CD8-positive, alpha-beta T cell (primary cell): ENCODE measurements at places on chromosomes 5 and 9. TPM values are rescaled to one million over a fixed set of nuclear protein-coding genes. Genes with fewer than 3 reads are reported as not detected.

DNA sequence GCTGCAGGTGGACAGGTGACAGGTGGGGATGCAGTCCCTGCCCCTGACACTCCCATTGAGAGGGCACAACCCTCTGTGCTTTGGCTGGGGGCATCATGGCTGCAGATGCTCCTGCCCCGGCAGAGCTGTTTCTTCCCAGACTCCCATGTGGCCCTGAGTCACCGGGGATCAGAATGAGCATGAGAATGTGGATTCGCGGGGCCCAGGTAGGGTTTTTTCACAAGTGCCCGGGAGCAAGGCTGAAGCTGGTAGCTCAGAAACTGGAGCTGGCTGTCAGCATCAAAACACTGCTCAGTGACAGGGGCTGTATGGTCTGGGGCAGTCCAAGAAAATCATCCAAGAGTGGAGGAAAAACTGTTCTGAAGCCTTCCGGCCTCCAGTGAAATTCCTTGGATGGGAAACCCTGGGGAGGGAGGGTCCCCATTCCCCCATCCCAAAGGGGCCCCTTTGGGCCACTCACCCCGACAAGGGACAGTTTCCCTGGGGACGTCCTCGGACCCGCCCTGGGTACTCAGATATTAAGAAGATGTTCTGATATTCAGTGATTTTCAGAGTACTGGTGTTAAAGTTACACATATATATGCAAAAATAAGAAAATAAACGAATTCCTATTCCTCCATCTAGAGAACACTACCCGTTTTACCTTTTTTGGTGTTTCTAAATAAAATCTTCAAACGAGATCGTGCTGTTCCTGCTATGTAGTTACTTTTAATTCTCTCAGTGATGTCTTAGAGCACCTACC lies 120.1 kb upstream of the LPCAT1 start:
- DNase-seq: no peak

Gene C7
- not detected for total RNA-seq

GRCh38 chr5:169970911-169971765 lies 9.2 kb downstream of the INSYN2B start:
- DNase-seq: no peak

Gene DBH
- 0.46 TPM for total RNA-seq

Gene FRRS1L
- total RNA-seq: not detected

- DNase-seq: peak; percentile 30
Measured at GRCh38 chr5:90473396-90474234, 956 bp downstream of the MBLAC2 start.

Gene CNTNAP3
- not detected for total RNA-seq

Gene PHYHD1
- total RNA-seq: 2.5 TPM

DNA sequence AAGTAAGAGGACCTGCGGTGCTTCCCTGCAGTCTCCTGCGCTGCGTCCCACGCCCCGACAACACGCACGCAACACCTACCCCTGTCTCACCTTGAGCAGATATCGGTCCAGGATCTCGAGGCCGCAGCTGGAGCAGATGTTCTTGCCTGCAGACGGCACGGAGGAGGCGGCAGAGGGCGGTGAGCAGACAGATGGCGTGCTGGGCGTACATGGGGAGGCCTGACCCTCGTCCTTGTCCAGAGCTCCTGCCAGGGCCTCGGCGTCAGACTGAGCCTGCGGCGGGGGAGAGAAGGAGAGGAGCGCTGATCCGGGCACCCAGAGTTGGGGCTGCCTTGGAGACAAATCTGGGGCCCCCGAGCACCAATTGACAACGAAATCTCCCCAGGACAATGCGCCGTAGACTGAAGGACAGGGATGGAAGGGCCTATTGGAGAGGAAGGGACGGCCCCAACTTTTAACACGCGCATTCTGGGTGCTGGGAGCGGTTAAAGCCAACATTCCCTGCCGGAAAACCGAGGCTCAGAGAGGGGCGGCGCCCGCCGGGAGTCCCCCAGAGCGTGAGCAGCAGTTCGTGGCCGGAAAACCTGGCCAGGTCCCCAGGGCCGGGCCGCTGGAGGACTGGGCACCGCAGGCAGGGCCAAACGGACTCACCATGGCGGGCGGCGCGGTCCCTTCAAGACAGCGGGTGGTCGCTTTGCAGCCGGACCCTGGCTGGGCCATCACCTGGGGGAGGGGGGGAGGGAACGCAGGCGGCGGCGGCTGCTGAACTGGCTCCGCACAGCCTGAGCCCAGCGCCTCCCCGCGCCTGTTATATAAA lies 1.8 kb downstream of the LHX6 start:
- DNase-seq: no peak

Gene ZNF354C
- total RNA-seq: 2.7 TPM

DNA sequence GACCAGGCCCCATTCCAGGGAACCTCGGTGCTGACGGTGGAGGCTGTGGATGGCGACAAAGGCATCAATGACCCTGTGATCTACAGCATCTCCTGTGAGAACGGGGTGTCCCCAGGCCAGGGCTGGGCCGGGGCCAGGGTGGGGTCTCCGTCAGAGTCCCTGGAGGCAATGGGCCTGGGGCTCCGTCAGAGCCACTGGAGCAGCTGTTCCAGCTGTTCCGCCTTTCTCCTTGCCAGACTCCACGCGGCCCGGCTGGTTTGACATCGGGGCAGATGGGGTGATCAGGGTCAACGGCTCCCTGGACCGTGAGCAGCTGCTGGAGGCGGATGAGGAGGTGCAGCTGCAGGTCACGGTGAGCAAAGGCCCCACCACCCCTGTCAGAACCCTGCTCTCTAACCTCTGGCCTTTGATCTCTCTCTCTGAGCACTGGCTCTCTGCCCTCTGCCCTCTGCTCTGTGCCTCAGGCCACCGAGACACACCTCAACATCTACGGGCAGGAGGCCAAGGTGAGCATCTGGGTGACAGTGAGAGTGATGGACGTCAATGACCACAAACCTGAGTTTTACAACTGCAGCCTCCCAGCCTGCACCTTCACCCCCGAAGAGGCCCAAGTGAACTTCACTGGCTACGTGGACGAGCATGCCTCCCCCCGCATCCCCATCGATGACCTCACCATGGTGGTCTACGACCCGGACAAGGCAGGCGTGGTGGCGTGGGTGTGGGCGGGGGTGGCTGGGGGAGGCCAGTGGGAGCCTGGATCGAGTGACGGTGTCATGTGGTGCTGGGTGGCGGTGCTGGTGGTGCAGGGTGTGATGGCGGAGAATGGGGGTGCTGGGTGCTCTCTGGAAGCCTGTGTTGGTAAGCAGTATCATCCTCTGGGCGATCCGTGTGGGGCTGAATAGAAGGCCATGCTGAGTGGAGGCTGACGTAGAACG lies 26.6 kb downstream of the CDHR2 start:
- DNase-seq: no peak

Gene MUSK
- not detected for total RNA-seq

Gene FCN2
- total RNA-seq: not detected

Gene PCDHAC1
- not detected for total RNA-seq

Gene PCDHB11
- total RNA-seq: not detected

GRCh38 chr5:95672641-95673040 lies 10.2 kb downstream of the SPATA9 start:
- DNase-seq: no peak

Gene PPP3R2
- not detected for total RNA-seq

Gene KIF3A
- total RNA-seq: 13.0 TPM

- no peak for DNase-seq
Measured at GRCh38 chr5:72523960-72524582, 16.9 kb upstream of the ZNF366 start.

Gene MCCC2
- total RNA-seq: 16.0 TPM

Gene GLT6D1
- not detected for total RNA-seq

DNA sequence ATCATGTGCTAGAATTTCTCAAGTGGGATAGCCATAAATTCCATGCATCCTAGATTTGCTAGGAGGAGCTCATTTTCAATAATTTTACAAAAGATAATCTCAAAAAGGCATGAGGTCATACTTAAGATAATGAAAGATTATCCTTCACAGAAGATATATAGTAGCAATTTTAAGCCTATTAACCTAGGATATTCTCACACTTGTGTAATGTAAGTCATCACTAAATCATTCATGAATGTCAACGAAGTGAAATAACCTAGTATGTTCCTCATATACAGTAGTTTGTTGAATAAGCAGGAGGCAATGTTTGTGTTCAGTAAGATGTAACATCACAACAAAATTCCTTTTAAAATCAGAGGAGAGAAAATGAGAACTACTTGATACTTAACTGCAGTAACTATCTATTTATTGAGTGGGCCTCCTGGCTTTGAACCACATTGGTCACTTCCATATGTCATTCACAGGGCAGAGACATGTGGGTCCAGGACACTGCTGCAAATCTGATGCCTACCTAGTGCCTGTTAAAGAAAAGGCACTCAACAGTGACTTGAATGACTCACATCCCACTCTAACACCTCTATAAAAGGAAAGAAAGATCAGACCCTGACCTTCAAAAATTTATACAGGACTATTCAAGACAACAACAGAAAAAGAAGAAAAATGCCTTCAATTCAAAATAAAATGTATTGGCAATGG lies 8.2 kb downstream of the LIFR start:
- DNase-seq: no peak

GRCh38 chr9:18786911-18787650 lies 245.9 kb downstream of the SAXO1 start:
- DNase-seq: no peak

- no peak for DNase-seq
Measured at GRCh38 chr5:11324521-11325289, 563.7 kb upstream of the DAP start.

Gene PTPRD
- not detected for total RNA-seq

- DNase-seq: no peak
Measured at GRCh38 chr9:93355827-93356226, 95.7 kb upstream of the FAM120A start.

GRCh38 chr9:124239249-124240073 lies 18.3 kb upstream of the NEK6 start:
- DNase-seq: no peak

- DNase-seq: peak; percentile 29
Measured at GRCh38 chr9:16179566-16179965, 626.7 kb downstream of the CCDC171 start.

DNA sequence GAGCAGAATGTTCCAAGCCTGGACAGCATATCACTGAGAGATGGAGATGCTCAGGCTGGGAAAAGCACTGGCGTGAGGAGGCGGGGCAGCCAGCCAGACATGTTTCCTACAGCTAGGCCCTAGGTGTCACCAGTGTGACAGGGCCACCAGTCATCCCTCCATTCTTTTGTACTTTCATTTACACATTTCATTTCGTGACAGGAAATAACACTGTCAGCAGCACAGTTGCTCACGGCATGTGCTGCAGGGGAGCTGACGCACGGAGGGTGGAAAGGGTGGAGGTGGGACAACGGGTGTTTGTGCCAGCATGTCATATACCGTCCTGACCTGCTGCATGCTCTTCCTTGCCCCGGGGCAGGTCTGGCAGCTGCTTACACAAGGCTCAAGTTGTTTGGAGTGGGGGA lies 14.8 kb upstream of the CEMIP2 start:
- DNase-seq: peak; percentile 77

GRCh38 chr5:111425205-111425604 lies 87.1 kb downstream of the STARD4 start:
- no peak for DNase-seq

Gene QRFP
- not detected for total RNA-seq

Gene STX17
- 21.0 TPM for total RNA-seq

DNA sequence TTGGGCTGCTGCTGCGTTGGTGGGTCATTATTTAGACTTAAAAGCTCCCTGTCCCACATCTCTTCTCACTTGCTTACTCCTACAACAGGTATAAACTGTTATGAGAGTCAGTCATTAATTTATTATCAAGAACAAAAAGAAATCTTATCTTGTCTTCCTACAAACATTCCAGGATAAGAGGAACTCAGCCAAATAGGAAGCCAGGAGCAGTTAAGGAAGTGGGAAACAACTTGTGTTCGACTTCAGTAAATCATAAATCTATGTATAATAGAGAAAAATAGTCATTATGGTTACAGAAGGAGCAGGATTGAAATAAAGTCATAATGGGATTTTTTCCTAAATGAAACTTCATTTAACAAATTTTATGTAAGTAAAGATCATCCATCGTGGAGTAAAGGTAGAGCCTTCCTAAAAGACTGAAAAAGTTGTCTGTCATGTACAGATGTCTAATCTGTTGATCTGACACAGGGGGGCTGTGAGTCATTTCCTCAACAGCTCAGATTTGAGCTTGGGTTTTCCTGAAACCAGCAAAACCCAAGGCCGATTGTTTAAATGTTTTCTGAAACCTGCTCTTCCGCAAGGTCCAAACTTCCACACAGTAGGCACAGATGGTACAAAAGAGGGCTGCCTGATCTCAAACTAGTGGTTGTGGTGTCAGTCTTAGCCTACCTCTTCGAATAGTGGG lies 25.3 kb upstream of the LRRTM2 start:
- no peak for DNase-seq

DNA sequence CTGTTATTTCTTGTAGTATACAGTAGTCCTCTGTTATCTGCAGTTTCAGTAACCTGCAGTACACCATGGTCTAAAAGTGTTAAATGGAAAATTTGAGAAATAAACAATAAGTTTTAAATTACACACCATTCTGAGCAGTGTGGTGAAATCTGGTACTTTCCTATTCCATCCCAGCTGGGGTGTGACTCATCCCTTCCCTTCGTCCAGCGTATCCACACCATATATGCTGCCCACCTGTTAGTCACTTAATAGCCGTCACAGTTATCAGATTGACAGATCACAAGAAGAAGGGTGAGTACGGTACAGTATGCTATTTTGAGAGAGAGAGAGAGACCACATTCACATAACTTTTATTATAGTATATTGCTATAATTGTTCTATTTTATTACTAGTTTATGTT lies 28.9 kb downstream of the FAM151B start:
- no peak for DNase-seq

GRCh38 chr9:69130456-69131441 lies 43.3 kb upstream of the TJP2 start:
- DNase-seq: no peak

GRCh38 chr9:70403166-70403565 lies 11.3 kb downstream of the KLF9 start:
- no peak for DNase-seq

Gene PTBP3
- 112 TPM for total RNA-seq

- DNase-seq: no peak
Measured at GRCh38 chr5:82862711-82863110, 214.5 kb downstream of the TMEM167A start.

Gene PSAT1
- total RNA-seq: 0.98 TPM

DNA sequence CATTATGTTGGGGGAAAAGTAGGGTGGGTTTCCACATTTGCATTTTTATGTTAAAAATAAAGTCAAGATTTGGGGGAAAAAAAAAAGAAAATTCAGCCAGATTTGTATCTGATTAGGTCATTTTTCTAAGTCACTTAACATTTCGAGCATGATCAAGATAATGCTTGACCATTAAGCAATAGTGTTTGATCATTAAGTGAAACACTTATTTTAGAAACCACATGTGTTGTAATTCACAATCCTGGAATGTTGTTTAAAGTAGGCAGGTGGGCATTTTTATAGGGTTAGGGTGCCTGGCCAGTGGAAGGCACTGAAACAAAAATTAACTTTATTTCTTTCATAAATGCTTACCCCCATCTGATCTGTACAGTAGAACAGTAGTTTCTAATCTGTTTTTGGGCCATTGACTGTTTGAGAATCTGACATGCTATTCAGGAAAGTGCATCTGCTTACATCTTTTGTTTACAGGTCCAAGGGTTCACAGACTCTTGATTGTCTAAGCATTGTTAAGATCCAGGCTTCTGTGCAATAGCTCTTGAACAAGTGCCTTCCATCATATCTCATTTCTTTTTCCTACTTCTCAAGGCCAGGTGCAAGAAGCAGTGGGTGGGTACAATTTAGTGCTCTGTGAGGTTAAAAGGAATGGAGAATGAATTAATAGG lies 9.1 kb downstream of the ZCCHC9 start:
- no peak for DNase-seq

Gene C5orf52
- not detected for total RNA-seq

Gene ESM1
- not detected for total RNA-seq

Gene RABL6
- 53.3 TPM for total RNA-seq
